ENCODE measurements at places on chromosomes 12 and 14.

- no peak for DNase-seq
Observed at GRCh38 chr12:25189656-25190055, 5.3 kb downstream of the DNAI7 start.

GRCh38 chr12:39852346-39852745 is 232.7 kb upstream of the ABCD2 start:
- DNase-seq, result no peak

- peak; percentile 57 for DNase-seq
Observed at GRCh38 chr12:68451261-68452077, 119.3 kb upstream of the MDM1 start.

- no peak for DNase-seq
Observed at GRCh38 chr14:51562816-51563215, 88.9 kb upstream of the FRMD6 start.

DNA sequence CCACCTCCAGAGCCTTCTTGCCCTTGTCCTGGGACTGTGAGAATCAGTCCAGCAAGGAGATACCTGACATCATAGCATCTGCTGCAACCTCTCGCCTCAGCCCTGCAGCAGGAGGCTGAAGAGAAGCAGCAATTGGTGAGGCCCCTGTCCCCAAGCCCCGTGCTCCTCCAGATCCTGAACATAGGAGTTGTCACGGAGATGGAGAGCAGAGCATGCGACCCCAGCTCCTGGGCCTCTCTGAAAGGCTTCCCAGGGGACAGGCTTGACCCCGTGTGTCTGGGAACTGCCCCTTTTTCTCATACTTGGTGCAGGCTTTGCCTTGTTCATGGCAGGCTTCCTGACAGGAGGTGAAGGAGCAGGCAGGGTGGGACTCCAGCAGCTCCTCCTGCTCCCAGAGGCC is 127.7 kb upstream of the PZP start:
- no peak for DNase-seq

DNA sequence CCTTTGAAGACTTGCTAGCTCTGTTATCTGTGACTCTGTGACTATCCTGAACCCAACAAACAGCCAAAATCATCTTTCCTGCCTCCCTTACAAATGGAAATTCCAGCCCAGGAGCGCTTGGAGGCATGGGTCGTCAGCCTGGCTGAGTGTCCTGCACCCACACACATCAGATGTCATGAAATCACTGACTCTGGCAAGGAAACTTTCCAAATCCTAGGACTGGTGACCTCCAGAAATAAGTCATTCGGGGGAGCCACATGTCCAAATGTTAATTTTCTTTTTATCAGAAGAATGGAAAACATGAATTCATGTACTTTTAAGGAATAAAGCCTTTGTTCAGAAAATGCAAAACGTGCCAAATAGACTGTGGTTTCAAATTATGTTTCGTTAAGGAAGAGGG is 96.3 kb upstream of the EVL start:
- no peak for DNase-seq

DNA sequence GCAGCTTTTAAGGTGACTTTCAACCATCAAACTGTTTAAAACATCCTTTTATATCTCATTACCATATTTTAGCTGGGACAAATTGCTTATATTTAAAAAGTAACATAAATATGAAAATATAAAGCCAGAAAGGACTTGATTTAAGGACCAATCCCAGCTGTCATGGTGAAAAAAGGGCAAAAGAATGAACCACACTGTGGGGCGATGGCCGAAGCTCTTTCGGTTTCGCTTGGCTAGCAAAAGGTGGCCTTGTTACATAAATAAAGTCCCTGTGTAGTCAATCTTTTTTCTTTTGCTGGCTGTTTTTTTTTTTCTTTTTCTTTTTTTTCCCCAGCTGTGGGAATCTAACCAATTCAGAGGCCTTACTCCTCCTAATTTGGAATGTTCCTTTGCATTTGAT is 50.9 kb downstream of the FBXO33 start:
- DNase-seq, result no peak

- DNase-seq, result no peak
Observed at GRCh38 chr12:117038919-117039318, 60.3 kb downstream of the TESC start.

- no peak for DNase-seq
Observed at GRCh38 chr14:64412237-64412636, 24.1 kb downstream of the MTHFD1 start.

- no peak for DNase-seq
Observed at GRCh38 chr12:78035901-78036606, 205.4 kb downstream of the NAV3 start.

DNA sequence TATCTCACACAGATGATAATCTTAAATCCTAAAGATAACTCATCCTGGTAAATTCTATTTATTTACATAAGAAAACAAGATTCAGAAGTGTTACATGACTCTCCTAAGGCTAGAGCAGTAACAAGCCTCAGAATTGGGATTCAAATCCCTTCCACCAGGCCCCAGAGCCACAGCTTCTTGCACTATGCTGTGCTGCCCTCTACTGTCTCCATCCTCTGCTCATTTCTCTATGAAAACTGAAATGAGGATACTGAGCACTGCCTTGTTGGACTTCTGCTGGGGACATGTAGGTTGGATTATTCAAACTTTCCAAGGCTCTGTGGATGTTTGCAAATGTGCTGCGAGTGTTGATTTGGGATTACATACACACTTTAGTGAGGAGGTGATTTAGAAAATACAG is 23.5 kb upstream of the C12orf50 start:
- no peak for DNase-seq

- no peak for DNase-seq
Observed at GRCh38 chr14:90114554-90114953, 52.8 kb downstream of the KCNK13 start.

- no peak for DNase-seq
Observed at GRCh38 chr12:84397263-84397662, 515.3 kb downstream of the SLC6A15 start.

DNA sequence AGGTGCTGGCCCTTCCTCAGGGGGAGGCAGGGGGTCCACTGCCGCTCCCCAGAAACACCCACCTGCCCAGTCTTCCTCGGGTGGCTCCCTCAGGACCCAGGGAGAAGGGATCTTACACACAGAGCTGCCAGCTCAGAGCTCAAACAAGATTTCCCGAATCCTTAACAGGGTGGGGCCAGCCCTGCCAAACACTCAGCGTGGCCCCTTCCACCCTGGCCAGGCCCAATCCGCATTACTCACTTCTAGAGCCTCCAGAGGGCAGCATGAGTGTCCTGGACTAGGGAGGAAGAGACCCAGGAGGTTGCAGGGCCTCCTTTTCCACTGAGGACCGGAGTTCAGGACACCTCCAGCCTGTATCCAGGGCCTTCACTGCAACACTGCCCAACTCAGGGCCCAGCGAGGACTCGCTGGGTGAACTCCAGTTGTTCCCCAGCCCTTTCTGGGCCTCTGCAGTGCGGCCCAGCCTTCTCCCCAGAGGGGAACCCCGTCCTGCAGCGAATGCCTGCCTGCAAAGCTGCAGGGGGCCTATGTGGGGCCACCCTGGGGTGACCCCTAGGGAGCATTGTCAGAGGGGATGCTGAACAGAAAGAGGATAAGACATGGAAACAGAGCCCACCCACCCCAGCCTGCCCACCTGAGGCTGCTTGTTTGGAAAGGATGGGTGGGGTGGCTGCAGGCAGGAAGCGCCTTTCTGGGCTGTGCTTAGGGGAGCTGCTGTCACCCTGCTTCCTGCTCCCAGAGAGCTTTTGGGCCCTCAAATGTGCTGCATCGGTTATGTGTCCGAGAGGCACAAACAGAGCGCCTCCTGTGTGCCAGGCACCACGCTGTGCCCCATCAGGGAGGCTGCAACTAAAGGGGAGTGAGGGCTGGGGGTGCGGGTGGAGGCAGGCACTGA is 43.8 kb downstream of the CCNK start:
- DNase-seq, result no peak

DNA sequence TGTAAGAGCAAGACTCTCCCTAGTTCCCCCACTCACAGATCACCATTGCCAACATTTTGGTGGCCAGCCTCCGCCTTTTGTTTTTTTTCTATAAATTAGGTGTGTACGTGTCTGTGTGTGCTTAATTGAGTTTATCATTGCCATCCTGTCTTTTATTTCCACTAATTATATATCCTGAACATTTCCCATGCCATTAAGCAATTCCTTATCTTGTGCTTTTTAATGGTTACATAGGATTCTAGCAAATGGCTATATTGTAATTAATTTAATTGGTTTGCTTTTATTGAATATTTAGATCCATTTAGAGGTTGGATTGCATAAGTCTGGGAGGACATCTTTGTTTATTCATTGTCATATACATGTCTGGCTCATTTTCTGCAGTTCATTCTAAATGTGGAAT is 107.3 kb upstream of the RTL1 start:
- no peak for DNase-seq

DNA sequence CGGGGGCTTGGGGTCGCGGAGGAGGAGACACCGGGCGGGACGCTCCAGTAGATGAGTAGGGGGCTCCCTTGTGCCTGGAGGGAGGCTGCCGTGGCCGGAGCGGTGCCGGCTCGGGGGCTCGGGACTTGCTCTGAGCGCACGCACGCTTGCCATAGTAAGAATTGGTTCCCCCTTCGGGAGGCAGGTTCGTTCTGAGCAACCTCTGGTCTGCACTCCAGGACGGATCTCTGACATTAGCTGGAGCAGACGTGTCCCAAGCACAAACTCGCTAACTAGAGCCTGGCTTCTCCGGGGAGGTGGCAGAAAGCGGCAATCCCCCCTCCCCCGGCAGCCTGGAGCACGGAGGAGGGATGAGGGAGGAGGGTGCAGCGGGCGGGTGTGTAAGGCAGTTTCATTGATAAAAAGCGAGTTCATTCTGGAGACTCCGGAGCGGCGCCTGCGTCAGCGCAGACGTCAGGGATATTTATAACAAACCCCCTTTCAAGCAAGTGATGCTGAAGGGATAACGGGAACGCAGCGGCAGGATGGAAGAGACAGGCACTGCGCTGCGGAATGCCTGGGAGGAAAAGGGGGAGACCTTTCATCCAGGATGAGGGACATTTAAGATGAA is 630 bp downstream of the FOS start:
- DNase-seq, result peak; percentile 57

GRCh38 chr12:64088431-64089349 is 133.4 kb downstream of the KICS2 start:
- no peak for DNase-seq

- DNase-seq, result no peak
Observed at GRCh38 chr14:79043194-79043889, 873.2 kb downstream of the NRXN3 start.

DNA sequence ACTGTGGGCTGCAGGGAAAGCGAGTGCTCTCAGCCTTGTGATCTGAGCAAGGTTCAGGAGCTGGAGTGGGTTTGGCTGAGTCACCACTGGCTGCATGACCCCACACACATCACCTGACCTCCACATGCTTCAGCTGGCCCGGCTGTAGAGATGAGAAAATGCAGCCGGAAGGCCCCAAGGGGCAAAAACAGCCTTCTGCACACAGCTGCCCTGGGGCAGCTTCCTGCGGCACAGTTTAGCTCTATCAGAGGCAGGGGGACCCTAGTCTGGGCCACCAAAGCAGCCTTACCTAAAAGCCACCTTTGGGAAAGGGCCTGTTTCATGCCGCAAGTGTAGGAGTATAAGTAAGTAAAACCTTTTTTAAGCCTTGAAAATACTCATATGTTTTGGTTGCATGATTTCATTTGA is 123.3 kb downstream of the SSPN start:
- DNase-seq, result no peak
